MM.1S (cell line): ENCODE measurements at places on chromosomes 16 and 17.
A peak's percentile ranks its signal among the peaks of the same experiment; 100 is the strongest.

DNA sequence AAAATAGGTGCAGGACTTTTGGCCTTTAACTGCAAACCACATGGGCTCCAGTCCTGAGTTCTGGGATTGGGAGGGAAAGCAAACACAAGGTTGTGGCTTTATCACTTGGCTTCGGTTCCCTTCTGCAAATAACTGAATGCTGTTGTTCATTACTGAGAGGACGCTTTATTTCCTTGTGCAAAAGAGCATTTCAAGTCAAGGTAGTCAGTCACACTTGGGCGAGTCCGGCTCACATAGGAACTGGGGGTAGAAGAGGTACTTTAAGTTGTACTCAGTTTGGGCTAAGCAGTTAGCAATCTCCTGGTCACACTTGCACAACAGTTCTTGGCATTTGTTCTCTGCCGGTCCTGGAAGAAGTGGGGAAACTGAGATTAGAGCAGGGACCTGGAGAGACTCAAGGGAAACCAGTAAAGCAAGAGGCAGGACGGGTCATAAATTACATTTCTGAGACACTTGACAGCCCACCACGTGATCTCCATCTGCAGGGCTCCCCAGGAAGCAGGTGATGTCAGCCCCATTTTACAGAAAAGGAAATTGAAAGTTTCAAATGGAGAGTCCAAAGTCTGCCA is 21.6 kb downstream of the PLA2G10 start:
- peak; percentile 84 for DNase-seq

DNA sequence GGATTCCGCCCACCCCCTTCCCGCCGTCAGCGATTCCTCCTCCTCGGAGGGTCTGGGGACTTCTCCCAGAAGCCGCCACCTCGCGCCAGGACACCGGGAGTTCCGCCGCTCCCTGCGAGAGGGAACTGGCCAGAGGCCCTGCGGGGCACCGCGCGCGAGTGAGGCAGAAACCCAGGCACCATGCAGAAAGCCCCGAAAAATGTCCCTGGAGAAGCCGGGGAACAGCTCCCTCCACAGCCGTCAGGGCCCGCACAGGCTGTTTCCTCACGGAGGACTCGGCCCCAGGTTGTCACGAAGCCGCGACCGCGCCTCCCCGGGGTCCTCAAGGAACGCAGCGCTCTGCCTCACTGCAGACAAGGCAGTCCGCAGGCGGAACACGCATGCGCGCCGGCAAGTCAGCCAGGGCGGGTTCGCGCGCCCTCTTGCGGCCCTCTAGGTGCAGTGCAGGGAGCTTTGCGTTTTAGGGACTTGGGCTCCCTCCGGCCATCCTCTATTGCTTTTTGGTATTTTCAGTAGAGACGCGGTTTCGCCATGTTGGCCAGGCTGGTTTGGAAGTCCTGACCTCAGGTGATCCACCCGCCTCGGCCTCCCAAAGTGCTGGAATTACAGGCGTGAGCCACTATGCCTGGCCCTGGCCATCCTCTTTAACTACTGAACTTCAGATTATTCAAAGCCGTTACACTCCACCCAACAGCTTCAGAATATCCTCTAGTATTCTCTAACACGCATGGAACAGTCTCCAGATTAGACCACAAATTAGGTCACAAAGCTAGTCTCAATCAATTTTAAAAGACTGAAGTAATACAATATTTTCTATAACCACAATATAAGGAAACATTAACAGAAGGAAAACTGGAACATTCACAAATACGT is 20.3 kb upstream of the ZNF287 start:
- DNase-seq, result peak; percentile 93

GRCh38 chr17:44578947-44579346 is 21.7 kb downstream of the FZD2 start:
- no peak for DNase-seq

DNA sequence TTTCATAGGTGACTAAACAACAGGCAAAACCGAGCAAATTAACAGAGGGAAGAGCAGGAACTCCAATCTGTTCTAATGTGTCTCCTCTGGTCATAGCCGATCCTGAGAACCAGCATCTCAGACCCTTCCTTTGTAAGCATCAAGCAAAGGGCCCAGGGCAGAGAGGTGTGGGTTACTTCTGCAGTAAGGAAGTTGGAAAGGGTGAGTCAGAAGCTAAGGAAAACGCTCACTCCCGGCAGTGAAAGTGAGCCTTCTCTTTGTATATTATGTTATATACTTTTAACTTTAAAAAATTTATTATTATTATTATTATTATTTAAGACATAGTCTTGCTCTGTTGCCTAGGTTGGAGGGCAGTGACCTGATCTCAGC is 77.7 kb downstream of the MRM3 start:
- DNase-seq, result no peak

GRCh38 chr16:23124315-23124714 is 24.9 kb downstream of the USP31 start:
- DNase-seq, result no peak

- no peak for DNase-seq
Measured at GRCh38 chr16:1193143-1193824, 31.8 kb downstream of the TPSG1 start.

GRCh38 chr16:2149630-2150417 is 1.4 kb downstream of the RAB26 start:
- peak; percentile 18 for DNase-seq

DNA sequence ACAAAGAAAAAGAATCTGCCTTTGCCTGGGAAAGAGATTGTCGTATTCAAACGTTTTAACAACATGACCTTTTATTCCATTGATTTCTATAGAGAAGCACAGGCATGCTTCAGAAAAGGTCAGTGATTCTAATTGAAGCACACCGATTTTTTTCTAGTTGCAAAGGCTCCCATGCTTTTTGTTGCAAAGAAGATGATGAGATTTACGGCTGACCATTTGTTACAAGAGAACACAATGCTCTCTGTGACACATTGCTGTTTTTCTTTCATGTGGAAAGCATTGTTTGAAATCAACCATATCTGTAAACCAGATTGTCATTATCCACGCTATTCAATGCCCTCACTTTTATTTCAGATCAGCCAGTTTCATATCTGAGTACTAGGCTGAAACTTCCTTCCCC is 99.8 kb downstream of the NLK start:
- no peak for DNase-seq

DNA sequence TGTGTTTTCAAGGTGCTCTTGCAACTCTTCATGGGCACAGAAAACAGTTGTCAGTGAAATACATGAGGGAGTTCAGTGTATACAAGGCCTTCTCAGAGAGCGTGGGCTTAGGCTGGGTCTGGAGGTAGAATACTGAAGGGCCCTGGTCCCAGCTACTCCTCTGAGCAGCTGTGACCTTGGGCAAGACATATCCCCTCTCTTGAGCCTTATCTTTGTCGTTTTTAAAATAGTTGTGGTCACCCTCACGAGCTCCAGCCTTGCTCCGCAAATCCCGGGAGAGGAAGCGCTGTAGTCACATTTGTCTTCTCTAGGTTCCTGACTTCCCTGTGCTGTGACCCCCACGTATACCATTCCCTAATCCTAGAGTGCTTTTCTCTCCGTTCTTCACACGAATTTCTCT is 3.6 kb downstream of the ZNRF1 start:
- DNase-seq, result no peak

- DNase-seq, result no peak
Measured at GRCh38 chr17:36464765-36465088, 21.8 kb upstream of the ZNHIT3 start.

DNA sequence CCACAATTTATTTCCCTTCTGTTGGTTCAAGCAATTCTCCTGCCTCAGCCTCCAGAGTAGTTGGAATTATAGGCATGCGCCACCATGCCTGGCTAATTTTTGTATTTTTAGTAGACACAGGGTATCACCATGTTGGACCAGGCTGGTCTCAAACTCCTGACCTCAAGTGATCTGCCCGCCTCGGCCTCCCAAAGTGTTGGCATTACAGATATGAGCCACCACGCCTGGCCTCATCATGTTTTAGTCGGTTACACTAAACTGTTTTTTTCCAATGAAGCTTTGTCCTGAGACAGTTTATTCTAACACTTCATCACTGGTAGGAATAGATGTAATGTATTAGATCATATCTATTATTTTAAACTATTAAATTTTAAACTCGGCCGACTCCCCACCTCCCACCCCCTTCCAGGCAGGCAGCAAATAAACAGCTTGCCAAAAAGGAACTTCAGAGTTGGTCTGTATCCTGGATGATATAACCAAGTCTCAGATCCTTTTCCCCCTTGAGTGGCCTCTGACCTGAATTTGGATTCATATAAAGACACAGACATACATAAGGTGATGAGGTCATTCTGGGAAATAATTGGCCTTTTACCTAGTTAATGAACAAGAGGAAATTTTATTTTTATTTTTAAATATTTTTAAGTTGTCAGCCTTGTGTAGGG is 18.4 kb upstream of the CORO6 start:
- DNase-seq, result no peak
